ENCODE measurements at places on chromosomes 13 and 19.

- no peak for DNase-seq
Observed at GRCh38 chr19:42594617-42595489, at the start of gene CEACAM8. CEACAM8 (minus strand) TSS chr19:42594924; CDS start chr19:42594828, 96 bp downstream.

DNA sequence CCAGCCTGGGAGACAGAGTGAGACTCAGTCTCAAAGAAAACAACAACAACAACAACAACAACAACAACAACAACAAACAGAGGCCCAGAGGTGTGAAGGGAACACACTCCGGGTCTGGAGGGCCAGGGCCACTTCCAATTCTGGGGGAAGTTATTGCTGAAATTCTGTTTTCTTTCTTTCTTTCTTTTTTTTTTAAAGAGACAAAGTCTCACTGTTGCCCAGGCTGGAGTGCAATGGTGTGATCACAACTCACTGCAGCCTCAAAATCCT lies 3.5 kb upstream of the CAPS start:
- DNase-seq = no peak

DNA sequence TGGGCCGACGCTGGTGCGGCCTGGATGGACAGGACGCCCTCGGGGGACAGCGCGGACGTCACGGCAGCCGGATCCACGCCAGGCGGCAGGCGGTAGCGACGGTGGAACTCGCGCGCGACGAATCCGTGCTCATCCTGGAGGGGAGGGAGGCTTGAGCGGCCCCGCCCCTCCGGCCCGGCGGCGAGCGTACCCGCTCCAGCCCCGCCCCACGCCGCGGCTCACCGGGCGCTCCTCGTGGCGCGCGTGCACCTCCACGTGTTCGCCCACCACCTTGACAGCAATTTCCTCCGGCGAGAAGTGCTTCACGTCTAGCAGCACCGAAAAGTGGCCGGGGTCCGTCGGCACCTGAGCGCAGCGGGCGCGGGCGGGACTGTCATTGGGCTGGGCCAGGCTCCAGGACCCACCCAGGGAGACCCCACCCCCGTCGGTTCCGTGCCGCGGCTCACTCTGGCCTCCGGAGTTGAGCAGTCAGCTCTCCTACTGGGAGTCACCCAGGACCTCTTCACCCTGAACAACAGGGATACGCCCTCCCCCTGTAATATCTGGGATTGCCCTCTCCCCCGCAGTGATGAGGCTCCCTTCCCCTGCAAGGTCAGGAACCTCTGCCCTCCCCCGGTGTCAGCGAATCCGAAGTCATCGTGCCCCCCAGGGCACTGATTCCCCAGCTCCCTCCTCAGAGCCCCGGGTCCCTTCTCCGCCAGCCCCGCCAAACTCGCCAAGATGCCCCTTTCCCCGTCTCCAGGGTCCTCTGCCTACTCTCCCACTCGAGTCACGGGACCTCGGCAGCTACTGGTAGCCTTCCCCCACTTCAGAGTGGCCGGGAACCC lies 1.1 kb downstream of the HSPB6 start:
- peak; percentile 58 for DNase-seq

DNA sequence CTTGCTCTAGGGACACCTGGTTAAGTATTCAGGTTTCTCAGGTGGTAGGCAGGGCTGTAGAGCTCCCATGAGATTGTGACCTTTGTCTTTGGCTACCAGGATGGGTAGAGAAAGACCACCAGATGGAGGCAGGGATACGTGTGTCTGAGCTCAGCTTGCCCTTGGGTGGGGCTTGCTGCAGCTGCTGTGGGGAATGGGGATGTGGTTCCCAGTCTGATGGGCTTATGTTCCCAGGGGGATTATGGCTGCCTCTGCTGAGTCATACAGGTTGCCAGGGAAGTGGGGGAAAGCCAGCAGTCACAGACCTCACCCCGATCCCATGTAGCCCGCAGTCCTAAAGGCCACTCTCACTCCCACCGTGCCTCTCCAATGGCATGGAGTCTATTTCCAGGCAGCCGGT lies 659.9 kb upstream of the KLF12 start:
- DNase-seq = no peak

DNA sequence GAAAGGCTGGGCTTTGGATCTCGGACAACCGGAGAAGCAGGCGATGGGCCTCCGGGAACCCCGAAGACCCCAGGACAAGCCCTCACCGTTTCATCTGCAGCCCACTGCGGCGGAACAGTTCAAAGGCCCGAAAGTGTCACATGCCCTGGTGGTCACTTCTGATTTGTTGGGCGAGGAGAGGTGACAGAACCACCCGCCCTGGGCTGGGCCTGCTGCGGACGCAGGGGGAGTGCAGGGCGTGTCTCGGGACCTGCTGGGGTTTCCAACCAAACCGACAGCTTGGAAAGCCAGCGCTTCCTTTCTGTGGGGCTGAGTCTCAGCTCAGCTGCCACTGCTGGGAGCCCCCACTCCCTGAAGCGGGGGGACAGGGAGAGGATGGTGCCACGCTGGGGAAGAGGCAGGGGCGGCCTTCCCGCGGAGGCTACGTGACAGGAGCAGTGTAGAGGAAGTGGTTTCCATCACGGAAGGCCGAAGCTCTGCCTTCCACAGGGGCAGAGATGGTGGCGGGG lies 22.8 kb upstream of the ZBTB7A start:
- peak; percentile 89 for DNase-seq

DNA sequence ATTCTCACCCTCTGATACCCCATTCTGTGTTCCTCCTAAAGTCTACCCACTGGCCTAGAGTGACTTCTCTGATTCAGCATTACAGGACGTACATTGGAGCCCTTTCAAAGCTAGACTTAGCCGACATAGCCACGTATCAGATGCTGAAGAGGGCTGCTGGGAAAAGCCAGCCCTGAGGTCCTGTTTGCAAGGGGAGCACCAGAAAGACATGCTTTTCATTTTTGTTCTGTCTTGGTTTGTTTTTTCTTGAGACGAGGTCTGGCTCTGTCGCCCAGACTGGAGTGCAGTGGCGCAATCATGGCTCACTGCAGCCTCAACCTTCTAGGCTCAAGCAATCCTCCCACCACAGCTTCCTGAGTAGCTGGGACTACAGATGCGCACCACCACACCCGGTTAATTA lies 6.3 kb upstream of the ZSWIM4 start:
- peak; percentile 62 for DNase-seq

DNA sequence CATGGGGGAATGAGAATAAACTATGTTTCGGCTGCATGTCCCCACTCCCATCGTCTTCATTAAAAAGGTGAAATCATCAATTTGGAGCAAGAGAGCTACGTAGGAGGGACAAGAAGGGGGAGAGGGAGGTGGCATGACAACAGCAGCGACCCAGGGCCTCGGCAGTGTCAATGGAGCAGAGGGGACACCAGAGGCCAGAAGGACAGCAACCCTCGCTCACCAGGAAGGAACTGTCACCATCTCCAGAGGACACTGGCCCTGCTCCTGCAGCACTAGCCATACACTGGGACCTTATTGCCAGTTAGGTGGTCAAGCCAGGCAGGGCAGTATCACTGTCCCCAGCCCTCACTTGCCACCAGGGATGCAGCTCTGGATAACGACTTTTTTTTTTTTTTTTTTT lies 34.2 kb downstream of the NAXD start:
- no peak for DNase-seq

- no peak for DNase-seq
Observed at GRCh38 chr13:88031980-88032559, 360.9 kb downstream of the SLITRK5 start.

- no peak for DNase-seq
Observed at GRCh38 chr13:97548138-97548537, 114.2 kb downstream of the RAP2A start.

GRCh38 chr13:90055760-90056159 lies 1291.7 kb upstream of the MIR17HG start:
- no peak for DNase-seq

DNA sequence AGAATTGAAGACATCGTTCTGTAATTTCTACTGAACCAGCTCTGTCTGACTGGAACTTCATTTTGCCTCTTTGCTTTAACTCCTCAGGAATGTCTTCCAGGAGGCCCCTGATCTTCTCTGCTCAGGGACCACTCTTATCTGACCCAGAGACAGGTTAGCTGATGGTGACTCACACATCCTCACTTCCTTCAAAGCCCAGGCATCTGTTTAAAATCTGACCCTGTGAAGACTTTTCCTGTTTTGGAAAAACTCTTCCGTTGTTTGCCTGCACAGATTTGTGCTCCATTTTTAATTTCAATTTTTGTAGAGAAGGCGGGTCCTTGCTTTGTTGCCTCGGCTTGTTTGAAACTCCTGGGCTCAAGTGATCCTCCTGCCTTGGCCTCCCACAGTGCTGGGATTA lies 1.6 kb downstream of the ARL11 start:
- no peak for DNase-seq

DNA sequence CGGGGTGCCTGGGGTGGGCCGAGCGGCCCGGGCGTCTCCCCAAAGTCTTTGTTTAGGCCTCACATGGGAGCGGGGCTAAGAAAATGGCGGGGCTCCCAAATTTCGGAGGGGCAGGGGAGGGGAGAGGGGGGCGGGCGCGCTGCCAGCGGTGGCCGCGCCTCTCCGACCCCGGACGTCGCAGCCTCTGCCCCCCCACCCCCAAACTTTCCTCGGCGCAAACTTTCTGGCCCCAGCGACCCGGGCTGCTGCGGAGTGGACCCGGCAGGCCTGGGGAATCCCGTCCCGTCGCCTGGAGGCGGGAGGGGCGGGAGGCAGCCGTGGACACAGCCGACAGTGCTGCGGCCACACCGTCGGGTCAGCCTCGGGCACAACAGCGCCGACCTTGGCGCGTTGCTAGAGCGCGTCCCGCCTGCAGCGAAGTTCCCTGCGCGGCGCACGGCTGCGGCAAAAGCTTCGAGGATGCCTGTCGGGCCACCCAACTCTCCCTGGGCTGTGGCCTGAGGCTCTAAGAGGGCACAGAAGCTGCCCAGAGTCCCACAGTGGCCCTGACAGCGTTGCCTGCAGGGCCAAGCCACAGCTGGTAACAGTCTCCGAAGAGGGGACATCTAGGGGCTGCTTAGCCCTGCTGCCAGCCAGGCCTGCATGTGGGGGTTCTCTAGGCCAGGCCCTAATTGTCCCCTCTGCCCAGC lies 1.3 kb downstream of the NFIX start:
- DNase-seq = no peak

GRCh38 chr13:41601718-41602445 lies 144.5 kb downstream of the RGCC start:
- DNase-seq = no peak

DNA sequence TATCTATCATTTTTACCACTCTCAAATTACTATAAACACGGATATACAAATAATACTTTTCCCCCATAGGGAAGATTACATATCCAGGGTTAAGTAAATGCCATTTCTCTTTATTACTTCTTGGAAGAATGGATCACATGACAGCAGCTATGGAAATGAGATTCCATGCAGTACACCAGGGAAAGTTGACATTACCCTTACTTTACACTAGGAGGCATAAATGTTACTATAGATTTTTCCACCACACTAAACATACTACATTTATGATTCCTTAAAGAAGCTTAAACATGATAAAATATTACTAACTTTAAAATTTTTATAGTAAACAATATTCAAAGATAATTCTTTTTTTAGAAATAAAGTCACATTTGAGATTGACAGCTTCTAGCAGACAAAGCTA lies 611.4 kb downstream of the PCDH9 start:
- no peak for DNase-seq

GRCh38 chr19:7489609-7490044 lies 792 bp upstream of the PEX11G start:
- DNase-seq = no peak

DNA sequence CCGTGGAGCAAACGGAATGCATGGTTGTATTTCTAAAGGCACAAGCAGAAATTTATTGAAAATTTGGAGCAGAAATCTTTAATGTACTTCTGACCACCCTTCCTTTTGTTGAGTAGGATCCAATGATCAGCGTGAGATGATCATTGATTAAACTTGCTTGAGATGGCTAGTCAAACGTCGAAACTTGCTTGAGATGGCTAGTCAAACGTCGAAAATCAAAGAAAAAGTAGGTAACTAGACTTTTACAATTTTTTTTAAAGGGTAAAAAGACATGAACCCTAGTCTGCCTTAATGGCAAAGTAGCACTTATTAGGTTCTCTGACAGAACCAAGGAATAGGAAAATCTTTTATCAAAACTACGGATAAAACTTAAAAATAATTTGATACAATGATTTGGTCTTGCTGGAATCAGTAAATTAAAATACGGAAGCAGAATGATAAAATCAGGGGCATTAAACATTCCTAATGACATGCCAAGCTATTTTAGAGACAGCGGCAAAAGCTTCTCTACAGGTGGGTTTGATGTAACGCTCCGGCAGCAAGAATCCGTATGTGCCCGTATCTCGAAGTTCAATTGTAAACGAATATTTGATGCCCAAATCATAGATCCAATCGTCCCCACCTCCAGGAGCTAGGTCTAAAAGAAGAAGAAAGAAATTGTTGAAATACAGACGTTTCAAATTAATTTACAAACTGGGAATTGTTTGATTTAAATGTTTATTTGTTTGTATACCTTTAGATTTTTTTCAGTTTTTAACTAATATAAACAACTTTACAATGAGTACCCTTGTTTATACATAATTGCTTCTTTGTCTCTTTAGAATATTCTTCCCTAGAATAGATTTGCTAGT lies 841 bp upstream of the ZC3H13 start:
- DNase-seq = no peak

DNA sequence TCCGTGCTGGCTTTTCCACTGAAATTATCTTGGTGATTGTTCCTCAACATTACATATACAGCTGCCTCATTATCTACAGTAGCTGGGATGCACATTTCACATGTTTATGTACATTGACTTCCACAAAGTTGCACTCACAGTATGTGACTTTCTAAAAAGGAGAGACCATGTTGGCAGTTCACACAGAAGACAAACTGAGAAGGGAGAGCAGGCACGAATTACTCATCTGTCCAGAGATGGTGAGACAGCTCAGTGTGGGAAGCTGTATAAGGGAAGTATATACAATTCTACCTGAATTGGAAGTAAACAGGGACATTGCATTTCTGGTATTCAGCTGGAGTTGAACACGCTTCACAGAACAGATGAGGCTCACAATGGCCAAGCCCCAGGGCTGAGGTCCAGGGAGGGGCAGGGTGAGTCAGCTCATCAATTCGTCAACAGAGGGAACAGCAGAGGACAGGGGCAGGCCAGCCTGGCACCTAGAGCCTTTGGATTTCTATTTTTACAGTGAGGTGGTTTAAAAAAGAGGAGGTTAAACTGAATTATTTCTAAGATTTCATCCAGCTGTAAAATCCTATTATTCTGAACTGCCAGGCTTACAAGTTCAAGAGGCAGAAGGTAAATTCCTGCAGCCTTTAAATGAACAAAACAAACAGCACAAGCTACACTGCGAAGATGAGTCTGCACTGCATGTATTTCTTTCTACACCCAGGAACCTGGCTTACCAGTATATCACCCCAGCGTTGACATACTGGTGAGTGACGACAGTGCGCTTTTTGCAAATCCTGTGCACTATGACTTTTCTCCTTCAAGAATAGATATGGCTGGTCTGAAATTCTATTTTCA lies 9.8 kb downstream of the PARP4 start:
- no peak for DNase-seq

Measured in activated CD8-positive, alpha-beta T cell treated with anti-CD3 and anti-CD28 coated beads, Interleukin-2, amount 10 ng/mL, durations not matched to agents 7 days and 5 days (primary cell).